ENCODE measurements at places on chromosomes 2 and 18. TPM values are rescaled to one million over a fixed set of nuclear protein-coding genes. Genes with fewer than 3 reads are reported as not detected.

The POTEJ gene
- total RNA-seq: not detected

The FNDC4 gene
- 7.2 TPM for total RNA-seq

The NR4A2 gene
- 4.9 TPM for total RNA-seq

DNA sequence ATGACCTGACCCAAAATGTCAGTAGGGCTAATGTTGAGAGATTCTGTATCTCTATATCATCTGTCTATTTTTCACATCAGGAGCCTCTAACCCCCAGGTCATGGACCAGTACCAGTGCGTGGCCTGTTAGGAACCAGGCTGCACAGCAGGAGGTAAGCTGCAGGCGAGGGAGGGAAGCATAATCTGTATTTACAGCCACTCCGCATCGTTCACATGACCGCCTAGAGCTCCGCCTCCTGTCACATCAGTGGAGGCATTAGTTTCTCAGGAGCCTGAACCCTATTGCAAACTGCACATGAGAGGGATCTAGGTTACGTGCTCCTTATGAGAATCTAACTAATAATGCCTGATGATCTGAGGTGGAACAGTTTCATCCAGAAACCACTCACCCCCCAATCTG lies 180.6 kb downstream of the RDH14 start:
- no peaks in the 10 kb centered on the region for H3K36me3 ChIP-seq
- DNase-seq: no peak
- no peaks in the 10 kb centered on the region for H3K4me1 ChIP-seq
- H3K27ac ChIP-seq: no peak overlapping the region

- H3K27ac ChIP-seq: no peak overlapping the region
- DNase-seq: no peak
- no peaks in the 10 kb centered on the region for H3K36me3 ChIP-seq
Observed at GRCh38 chr18:46793565-46793964, 36.7 kb upstream of the ST8SIA5 start.

- no peak overlapping the region for H3K4me3 ChIP-seq
- H3K27me3 ChIP-seq: no peaks in the 10 kb centered on the region
- DNase-seq: no peak
- H3K4me1 ChIP-seq: no peaks in the 10 kb centered on the region
- no peak overlapping the region for H3K27ac ChIP-seq
Observed at GRCh38 chr18:25518716-25519053, 166.7 kb upstream of the ZNF521 start.

DNA sequence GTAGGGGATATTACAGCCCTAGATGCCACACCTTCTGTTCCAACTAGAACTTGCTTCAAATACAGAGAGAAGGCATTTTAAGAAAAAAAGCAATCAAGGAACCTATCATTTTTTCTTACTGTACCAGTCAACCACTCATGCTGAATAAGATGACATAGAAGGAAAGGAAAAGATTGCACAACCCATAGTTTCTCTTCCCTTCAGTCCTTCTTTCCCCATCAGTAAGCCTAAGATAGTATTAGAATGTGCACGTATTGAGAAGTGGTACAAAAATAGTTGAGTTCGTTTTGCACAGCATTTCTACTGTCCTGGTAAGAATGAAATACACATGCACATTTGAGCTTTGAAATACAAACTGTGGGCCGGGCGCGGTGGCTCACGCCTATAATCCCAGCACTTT lies 27.0 kb upstream of the HK2 start:
- no peak for DNase-seq
- no peaks in the 10 kb centered on the region for H3K36me3 ChIP-seq
- peaks cover 22% of the 10 kb centered on the region for H3K27me3 ChIP-seq
- H3K4me1 ChIP-seq: no peaks in the 10 kb centered on the region

GRCh38 chr2:206164261-206164862 lies 4.7 kb downstream of the EEF1B2 start:
- peak; percentile 50 for DNase-seq
- H3K36me3 ChIP-seq: peaks cover 55% of the 10 kb centered on the region
- H3K4me1 ChIP-seq: peaks cover 20% of the 10 kb centered on the region
- no peak overlapping the region for H3K4me3 ChIP-seq

GRCh38 chr2:39522518-39522877 lies 85.4 kb upstream of the MAP4K3 start:
- H3K27me3 ChIP-seq: no peaks in the 10 kb centered on the region
- H3K36me3 ChIP-seq: peaks cover 9% of the 10 kb centered on the region
- H3K27ac ChIP-seq: peak overlapping the region; percentile 8
- H3K4me1 ChIP-seq: peaks cover 35% of the 10 kb centered on the region

DNA sequence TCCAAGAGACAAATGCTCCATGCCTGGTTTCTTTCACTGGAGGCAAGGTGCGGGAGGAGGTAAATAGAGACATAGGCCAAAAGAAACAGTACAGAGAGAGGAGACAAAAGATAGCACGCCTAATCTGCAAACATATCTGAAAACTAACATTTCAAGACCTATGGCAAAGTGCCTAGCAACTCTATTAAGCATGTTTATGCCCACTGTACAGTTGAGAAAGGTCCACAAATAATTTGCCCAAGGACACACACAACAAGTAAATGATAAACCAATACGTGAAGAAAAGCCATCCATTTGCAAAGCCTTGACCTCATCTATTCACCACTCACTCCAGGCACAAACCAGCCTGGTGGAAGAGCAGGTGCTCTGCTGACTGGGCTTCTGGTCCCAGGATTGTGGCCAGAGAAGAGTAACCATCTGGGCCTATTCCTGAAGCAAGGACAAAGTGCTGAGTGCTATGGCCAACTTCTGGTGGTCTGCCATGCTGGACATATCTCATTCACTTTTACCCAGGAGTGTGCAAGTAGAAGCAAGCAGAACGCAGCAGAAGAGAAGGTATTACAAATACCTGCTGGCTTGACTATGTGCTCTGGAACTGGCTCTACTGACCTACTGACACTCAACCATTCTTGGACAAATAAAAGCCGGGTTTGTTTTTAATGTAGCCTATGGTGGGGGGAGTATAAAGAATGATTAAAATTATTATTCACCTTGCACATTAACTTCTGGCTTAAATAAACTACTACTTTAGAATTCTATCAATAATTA lies 25.3 kb downstream of the TMEM131 start:
- H3K27ac ChIP-seq: no peak overlapping the region
- H3K4me3 ChIP-seq: no peak overlapping the region
- peaks cover 28% of the 10 kb centered on the region for H3K4me1 ChIP-seq

- H3K27ac ChIP-seq: no peak overlapping the region
- no peaks in the 10 kb centered on the region for H3K27me3 ChIP-seq
- no peak for DNase-seq
- H3K4me3 ChIP-seq: no peak overlapping the region
- H3K4me1 ChIP-seq: no peaks in the 10 kb centered on the region
Observed at GRCh38 chr2:195106681-195107380, 550.2 kb upstream of the SLC39A10 start.

- peaks cover 16% of the 10 kb centered on the region for H3K4me1 ChIP-seq
- no peaks in the 10 kb centered on the region for H3K27me3 ChIP-seq
- peak overlapping the region; percentile 94 for H3K27ac ChIP-seq
- H3K4me3 ChIP-seq: peak overlapping the region; percentile 87
Observed at GRCh38 chr2:163733301-163733938, 2.4 kb downstream of the FIGN start.

DNA sequence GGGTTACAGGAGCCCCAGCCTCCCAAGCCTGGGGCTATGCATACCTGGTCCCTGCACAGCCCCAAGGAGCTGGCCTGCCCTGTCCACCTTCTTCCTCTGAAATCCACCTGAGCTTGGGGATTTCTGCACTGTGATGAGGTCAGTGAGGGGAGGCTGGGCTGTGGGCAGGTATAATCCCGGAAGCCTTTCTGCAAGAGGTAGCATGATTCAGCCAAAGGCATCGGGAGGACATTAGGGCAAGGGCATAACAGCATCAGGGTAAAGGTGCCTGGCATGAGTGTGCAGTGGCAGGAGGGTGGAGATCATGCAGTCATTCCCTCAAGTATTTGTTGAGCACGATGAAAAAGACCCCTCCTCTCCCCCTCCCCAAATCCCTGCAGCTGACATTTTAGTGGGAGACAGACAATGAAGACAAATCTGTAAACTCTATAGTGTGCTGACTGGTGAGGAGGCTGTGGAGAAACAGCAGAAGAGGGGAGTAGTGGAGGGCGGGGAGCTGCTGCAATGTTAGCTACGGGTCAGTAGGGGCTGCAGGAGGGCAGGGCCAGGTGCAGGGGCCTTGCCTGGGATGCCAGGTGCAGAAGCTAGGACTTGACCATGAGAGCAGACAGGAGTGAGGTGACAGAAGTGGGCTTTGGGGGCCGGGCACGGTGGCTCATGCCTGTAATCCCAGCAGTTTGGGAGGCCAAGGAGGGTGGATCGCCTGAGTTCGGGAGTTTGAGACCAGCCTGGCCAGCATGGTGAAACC lies 18.7 kb downstream of the ZFP36L2 start:
- H3K4me3 ChIP-seq: no peak overlapping the region
- no peak overlapping the region for H3K27ac ChIP-seq
- H3K36me3 ChIP-seq: no peaks in the 10 kb centered on the region
- DNase-seq: peak; percentile 63

GRCh38 chr2:28979041-28979440 lies 2.1 kb upstream of the TOGARAM2 start:
- H3K36me3 ChIP-seq: peaks cover 25% of the 10 kb centered on the region
- no peak for DNase-seq

DNA sequence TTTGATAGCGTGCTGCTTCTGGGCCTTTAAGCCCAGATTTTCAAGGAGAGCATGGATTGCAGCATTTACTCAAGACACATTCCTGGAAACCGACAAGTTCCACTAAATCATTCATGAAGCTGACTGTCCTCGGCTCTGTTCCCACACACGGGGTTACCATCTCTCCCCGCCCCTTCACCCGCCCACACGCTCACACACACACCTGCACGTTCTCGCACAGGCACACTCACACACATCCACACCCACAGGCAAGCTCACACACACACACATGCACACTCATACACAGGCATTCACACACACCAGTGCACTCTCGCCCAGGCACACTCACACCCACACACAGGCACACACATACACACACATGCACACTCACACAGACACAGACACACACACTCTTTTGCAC lies 150.0 kb upstream of the AGAP1 start:
- H3K4me3 ChIP-seq: no peak overlapping the region
- H3K27ac ChIP-seq: no peak overlapping the region
- no peaks in the 10 kb centered on the region for H3K36me3 ChIP-seq
- DNase-seq: no peak
- H3K4me1 ChIP-seq: peaks cover 7% of the 10 kb centered on the region

DNA sequence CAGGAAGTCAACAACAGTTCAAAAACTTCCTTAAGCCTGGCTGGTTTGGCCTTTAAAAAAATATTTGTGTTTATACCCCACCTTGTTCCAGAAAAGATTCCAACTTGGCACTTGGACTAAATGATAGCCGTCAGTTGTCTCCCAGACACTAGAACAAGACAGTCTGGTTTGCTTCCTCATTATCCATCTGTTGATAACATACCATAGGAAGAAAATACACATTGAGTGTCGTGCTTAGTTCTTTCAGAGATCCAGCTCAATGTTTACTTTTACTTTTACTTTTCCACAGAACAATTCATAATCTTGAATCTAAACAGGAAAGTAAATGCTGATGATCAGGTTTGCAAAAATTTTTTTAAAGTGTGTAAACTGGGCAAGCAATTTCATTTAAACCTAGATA lies 2.4 kb upstream of the VPS54 start:
- peaks cover 14% of the 10 kb centered on the region for H3K4me1 ChIP-seq
- H3K27me3 ChIP-seq: no peaks in the 10 kb centered on the region
- H3K36me3 ChIP-seq: peaks cover 27% of the 10 kb centered on the region
- no peak overlapping the region for H3K27ac ChIP-seq
- no peak for DNase-seq
- H3K4me3 ChIP-seq: no peak overlapping the region

DNA sequence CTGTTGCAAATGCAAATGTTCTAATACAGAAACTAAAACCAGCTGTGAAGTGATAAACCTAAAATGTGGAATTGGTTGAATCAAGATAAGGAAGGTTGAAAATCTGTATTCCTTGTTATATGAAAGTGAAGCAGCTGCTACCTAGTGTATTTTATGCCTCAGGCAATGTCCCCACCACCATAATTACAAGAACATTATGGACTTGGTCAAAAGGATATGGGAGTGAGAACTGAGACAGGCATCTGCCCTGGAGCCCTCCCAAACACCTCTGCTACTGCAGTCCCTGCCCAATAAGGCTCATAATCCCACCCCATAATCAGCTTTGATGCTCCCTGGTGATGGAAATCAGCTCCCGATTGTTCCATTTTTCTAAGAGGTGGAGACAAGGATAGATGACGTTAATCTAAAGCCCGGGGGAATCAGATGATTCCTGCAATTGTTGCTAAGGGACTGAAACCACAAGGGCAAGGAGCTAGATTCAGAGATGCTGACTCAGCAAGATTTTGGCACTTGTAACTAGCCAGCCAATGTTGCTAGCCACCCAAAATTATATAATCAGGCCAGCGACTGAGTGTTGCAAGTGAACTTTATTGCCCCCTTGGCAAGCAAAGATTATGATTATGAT lies 69.5 kb downstream of the EVA1A start:
- H3K27me3 ChIP-seq: peaks cover 45% of the 10 kb centered on the region
- DNase-seq: no peak
- H3K4me3 ChIP-seq: no peak overlapping the region
- no peaks in the 10 kb centered on the region for H3K36me3 ChIP-seq

DNA sequence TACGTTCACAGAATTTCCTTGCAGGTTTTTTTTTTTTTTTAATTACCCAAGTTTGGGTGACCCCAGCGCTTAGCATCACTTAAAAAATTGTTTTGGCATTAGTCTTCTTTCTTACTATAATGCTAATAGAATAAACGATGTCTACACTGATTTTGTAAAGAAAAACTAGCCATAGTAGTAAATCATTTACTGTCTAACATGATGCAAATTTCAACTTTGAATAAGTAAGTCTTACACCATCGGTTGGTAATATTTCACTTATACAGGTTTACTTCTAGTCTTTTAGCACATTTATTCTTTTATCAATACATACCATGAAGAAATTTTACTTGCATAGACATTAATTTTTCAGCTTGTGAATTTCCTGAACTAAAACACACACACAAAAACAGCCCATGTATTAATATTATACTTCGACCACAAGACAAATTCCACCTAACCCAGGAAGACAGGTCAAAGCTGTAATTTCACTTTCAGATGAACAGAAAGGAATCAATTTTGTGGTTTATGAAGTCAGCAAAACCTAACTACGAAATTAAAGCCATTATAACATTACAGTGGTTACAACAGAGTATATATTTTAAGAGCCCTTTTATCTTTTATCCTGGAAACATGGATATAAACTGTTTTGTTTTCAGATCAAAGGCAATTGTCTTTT lies 1.9 kb downstream of the YES1 start:
- DNase-seq: no peak
- H3K27me3 ChIP-seq: no peaks in the 10 kb centered on the region
- H3K4me3 ChIP-seq: peak overlapping the region; percentile 98
- peak overlapping the region; percentile 11 for H3K27ac ChIP-seq

GRCh38 chr2:70553334-70553583 lies 367 bp downstream of the TGFA start:
- peak overlapping the region; percentile 99 for H3K4me3 ChIP-seq
- peak; percentile 47 for DNase-seq
- H3K27ac ChIP-seq: peak overlapping the region; percentile 95

GRCh38 chr18:54607213-54608027 lies 16.4 kb downstream of the DYNAP start:
- H3K4me3 ChIP-seq: peak overlapping the region; percentile 49
- no peaks in the 10 kb centered on the region for H3K27me3 ChIP-seq
- DNase-seq: peak; percentile 60
- H3K27ac ChIP-seq: peak overlapping the region; percentile 81
